ENCODE measurements at places on chromosomes 12 and 14.

- no peak for DNase-seq
Measured at GRCh38 chr12:125187148-125187745, 122.0 kb downstream of the AACS start.

- DNase-seq: no peak
Measured at GRCh38 chr12:116187151-116187511, 90.4 kb downstream of the MED13L start.

DNA sequence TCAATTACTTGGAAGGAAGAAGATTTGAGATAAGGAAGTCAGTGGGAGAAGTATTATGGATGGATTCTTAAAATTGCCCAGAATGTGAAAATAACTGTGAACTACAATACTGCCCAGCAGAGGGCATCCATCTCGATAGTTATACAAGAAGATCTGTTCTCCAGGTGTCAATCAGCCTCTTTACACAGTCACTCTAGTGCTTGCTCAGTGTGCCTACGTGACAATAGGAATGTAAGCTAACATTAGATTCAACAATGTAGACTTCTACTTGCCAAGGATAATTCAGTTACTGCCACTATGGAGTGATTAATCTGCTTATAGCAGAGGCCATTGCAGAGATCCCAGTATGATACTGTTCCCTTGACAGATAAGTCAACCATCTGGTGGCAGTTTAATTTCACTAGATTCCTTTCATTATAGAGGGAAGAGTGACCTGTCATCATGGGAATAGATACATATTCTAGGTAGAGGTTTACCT lies 10.6 kb upstream of the MAP4K5 start:
- DNase-seq: no peak

DNA sequence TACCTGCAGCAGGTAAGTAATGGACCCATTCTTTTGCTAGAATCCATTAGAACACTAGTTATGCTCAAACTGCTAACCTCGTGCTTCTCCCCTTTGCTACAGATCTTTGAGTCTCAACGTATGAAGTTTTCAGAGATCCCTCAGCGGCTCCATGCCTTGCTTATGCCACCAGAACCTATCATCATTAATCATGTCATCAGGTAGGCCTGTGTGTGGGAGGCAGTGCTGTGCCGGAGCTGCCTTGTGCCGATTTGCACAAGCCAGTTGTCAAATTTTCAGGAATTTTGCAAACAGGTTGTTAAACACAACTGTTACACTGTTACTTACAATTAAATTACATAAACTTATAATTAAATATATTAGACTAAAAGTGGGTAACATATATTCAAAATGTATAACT lies 5.2 kb downstream of the SMARCD1 start:
- no peak for DNase-seq

DNA sequence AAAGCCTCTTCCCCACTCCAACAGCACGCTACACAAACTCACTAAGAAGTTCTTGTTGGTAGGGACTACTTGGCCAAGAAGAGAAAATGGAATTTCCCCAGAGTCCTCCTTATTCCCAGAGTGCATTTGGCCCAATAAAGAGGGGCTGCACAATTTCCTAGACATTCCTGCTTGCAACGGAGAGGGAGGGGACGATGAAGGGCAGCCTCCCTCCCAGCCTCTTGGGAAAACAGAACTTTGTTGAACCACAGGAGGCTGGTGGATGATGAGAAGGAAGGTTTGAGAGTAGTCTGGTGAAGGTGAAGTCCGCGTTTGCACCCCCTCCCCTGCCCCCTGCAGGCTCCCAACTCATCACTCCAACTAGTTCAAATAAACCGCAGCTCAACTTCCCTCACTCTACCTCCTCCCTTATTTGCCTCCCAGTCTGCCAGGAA lies 19.1 kb upstream of the TBX3 start:
- DNase-seq: no peak

GRCh38 chr12:27018037-27018436 lies 3.9 kb upstream of the TM7SF3 start:
- DNase-seq: no peak

- DNase-seq: no peak
Measured at GRCh38 chr12:84161296-84161695, 751.3 kb downstream of the SLC6A15 start.

- DNase-seq: no peak
Measured at GRCh38 chr12:53090554-53090953, 6.9 kb upstream of the IGFBP6 start.

DNA sequence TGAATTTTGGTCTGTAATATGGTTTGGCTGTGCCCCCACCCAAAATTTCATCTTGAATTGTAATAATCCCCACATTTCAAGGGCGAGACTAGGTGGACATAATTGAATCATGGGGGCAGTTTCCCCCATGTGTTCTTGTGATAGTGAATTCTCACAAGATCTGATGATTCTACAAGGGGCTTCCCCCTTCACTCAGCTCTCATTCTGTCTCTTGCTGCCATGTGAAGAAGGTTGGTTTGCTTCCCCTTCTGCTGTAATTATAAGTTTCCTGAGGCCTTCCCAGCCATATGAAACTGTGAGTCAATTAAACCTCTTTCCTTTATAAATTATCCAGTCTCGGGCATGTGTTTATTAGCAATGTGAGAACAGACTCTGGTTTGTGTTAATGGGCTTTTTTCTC lies 5.9 kb downstream of the LRRC9 start:
- no peak for DNase-seq

DNA sequence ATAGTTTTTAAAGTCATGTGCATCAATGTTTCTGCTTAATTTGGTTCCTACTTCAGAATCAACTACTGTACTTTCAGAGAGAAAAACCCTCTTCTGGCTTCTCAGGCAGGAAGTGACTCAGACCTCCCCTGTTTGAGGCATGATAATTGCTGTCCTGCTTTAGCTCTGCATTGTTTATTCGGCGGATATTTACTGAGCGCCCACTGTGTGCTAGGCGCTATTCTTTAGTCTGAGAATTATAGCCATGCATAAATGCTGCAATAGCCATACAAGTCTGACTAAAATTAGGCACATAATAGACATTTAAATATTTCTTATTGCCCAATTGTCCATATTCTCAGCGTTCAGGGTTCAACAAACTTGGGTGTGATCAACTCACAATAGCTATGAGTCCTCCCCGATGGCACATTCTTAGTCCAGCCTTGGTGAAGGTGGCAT lies 6.1 kb upstream of the AMIGO2 start:
- no peak for DNase-seq

GRCh38 chr12:93451423-93452158 lies 9.8 kb upstream of the UBE2N start:
- no peak for DNase-seq

DNA sequence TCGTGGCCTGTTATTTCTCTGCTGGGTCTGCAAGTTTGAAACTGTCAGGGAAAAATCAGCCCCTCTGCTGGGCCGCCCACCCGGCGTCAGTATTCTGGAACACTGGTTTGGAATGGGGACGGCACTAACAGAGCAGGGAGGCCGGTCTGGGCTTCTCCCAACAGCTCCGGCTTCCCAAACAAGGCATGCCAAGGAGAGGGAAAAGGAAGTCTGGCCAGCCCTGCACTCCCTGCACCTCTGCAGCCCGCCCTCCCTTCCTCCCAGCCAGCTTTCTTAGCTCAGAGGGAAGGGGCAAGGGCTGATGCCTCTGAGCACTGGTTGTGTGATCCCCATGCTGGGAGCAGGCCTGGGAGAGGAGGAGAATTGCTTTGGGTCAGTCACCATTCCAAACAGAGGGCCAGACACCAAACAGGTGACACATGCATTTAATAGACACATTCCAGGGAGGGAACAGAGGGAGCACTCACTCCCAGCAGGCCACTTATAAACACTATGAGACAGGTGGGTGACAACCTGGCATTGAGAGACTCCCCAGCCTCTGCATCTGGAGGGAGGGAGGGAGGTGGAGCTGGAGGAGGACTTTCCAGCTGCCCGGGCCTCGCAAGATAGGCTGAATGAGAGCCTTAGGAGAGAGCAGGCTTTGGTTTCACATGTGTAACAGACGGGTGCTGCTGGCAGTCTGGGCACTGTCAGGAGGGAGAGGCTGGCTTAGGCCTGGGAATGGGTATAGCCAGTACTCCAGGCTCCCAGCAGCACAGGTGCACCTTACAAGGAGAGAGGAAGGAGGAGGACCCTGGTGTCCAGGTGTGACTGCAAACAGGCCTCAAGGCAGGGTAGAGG lies 10.3 kb downstream of the KRT75 start:
- DNase-seq: no peak

GRCh38 chr12:57613427-57614109 lies 2.3 kb downstream of the ARHGEF25 start:
- no peak for DNase-seq

GRCh38 chr12:11089246-11089645 lies 2.9 kb downstream of the TAS2R43 start:
- DNase-seq: no peak

DNA sequence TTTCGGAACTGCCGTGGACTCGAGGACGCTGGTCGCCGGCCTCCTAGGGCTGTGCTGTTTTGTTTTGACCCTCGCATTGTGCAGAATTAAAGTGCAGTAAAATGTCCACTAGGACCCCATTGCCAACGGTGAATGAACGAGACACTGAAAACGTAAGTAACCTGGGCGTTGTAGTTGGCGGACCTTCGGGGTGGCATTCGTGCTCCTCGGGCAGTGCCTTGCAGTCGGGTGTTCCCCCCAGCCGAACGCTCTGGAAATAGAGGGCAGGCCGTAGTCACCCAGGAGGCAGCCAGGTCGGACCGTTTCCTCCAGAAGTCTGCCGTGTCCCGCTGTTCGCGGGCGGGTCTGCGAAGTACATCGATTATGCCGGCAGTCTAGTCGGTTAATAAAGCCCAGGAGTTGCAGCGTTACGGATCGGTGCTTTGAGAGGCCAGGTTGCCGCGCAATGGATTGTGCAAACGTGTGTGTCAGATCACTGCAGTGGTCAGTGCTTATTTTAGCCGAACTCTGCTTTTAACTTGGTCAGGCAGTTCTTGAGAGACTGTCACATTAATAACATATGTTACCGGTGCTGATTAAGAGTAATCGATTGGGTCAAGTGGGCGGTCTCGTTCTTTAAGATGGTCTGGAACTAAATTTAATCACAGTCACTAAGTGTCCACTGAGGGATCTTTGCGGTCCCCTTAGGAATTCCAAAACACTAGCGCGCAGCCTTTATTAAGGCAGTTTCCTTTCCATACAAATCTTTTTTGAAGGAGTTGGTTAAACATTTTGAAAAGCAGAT lies 906 bp downstream of the MARK3 start:
- peak; percentile 11 for DNase-seq

- no peak for DNase-seq
Measured at GRCh38 chr12:97921979-97922722, 459.5 kb downstream of the RMST start.

- DNase-seq: no peak
Measured at GRCh38 chr12:94327809-94328208, 131.9 kb downstream of the CEP83 start.
